Subcutaneous adipose tissue (tissue), 4 donors: ENCODE measurements at places on chromosomes 4 and X. TPM values are rescaled to one million over a fixed set of nuclear protein-coding genes. Genes with fewer than 3 reads are reported as not detected.

Gene MAGED2
- 50.7 TPM for total RNA-seq

Gene BCOR
- 9.5 TPM for total RNA-seq

Gene TKTL2
- total RNA-seq, result not detected

Gene PGRMC2
- total RNA-seq, result 73.9 TPM

Gene POU3F4
- not detected for total RNA-seq

Gene AKAP4
- not detected for total RNA-seq

Gene USP26
- total RNA-seq, result not detected

Gene IL2
- total RNA-seq, result not detected

Gene CNGA1
- total RNA-seq, result 0.57 TPM

Gene SYTL4
- total RNA-seq, result 95.3 TPM

Gene CWH43
- total RNA-seq, result not detected

Gene RBMXL3
- total RNA-seq, result not detected

Gene FAT1
- total RNA-seq, result 59.7 TPM

Gene ZNF732
- not detected for total RNA-seq

Gene PDE6B
- total RNA-seq, result 5.9 TPM

Gene FOXR2
- total RNA-seq, result not detected

Gene FGFBP2
- total RNA-seq, result 75.7 TPM

Gene ATP1B4
- total RNA-seq, result not detected

Gene TLR7
- 2.9 TPM for total RNA-seq

Gene SRD5A3
- 14.5 TPM for total RNA-seq

Gene PCDH10
- not detected for total RNA-seq

Gene UBA6
- 46.9 TPM for total RNA-seq

Gene GYG2
- total RNA-seq, result 289 TPM

Gene UGT2B10
- not detected for total RNA-seq

Gene CCNQ
- total RNA-seq, result 25.6 TPM

Gene ADH1C
- total RNA-seq, result 21.3 TPM

Gene TLR2
- 21.7 TPM for total RNA-seq

Gene RNF150
- 21.6 TPM for total RNA-seq
